Thoracic aorta endothelial cell (primary cell): ENCODE measurements at places on chromosomes 5 and 9. TPM values are rescaled to one million over a fixed set of nuclear protein-coding genes. Genes with fewer than 3 reads are reported as not detected.

PCDHA4 gene
- total RNA-seq, result 0.22 and 0.27 TPM in 2 replicates

CCL27 gene
- total RNA-seq, result not detected in 2 replicates

CCDC192 gene
- not detected in 2 replicates for total RNA-seq

ARRDC1 gene
- 14.8 and 21.1 TPM in 2 replicates for total RNA-seq

RNF208 gene
- total RNA-seq, result 0.13 and 0.43 TPM in 2 replicates

B4GALT1 gene
- total RNA-seq, result 35.2 and 39.3 TPM in 2 replicates

ZFP2 gene
- 0.22 and 0.27 TPM in 2 replicates for total RNA-seq

PCDHB8 gene
- 0.07 and 0.13 TPM in 2 replicates for total RNA-seq

CIZ1 gene
- 33.6 and 47.6 TPM in 2 replicates for total RNA-seq

WNT8A gene
- total RNA-seq, result not detected in 2 replicates

SOX30 gene
- total RNA-seq, result not detected in 2 replicates

FLT4 gene
- total RNA-seq, result 1.3 and 1.9 TPM in 2 replicates

TRAF1 gene
- total RNA-seq, result 1.1 and 1.3 TPM in 2 replicates

EMB gene
- 0.07 and 0.13 TPM in 2 replicates for total RNA-seq

PCDHGC5 gene
- 1.1 and 1.3 TPM in 2 replicates for total RNA-seq
